B cell (primary cell): ENCODE measurements at places on chromosomes 7 and 10. TPM values are rescaled to one million over a fixed set of nuclear protein-coding genes. Genes with fewer than 3 reads are reported as not detected.

DNA sequence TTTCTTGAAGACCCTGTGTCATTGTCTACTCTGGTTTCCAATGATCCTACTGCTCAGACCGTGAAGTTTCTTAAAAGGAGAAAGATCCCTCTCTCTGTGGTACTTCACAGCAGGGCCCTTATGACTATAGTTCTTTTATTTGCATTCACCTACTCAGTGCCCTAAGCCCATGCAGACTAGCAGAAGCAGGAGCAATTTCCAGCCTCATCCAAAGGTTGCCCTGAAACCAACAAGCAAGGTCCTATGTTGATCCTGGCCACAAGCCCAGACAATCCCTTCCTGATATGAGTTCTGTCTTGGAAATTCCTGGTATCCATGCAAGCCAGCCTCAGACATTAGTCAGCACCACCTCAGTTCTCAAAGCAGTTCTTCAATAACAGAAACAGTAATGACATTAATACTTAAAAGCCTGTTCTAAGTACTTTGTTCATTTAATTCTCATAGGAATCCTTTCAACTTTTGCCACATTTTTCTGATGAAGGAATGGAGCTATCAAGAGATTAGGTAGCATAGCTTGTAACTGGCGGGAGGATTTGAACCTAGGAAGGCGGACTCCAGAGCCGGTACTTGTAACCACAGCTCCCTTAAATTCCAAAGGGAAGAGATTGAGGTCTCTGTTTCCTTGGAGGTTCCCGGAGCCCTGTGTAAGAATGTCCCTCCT is 58.1 kb upstream of the ST8SIA6 start:
- no peak for DNase-seq

GRCh38 chr7:88565401-88565800 is 194.1 kb upstream of the ZNF804B start:
- no peak for DNase-seq

- DNase-seq: no peak
Measured at GRCh38 chr10:91705948-91706670, 73.2 kb upstream of the PPP1R3C start.

GRCh38 chr7:36287371-36288241 is 102.1 kb upstream of the ANLN start:
- DNase-seq: peak; percentile 69

DNA sequence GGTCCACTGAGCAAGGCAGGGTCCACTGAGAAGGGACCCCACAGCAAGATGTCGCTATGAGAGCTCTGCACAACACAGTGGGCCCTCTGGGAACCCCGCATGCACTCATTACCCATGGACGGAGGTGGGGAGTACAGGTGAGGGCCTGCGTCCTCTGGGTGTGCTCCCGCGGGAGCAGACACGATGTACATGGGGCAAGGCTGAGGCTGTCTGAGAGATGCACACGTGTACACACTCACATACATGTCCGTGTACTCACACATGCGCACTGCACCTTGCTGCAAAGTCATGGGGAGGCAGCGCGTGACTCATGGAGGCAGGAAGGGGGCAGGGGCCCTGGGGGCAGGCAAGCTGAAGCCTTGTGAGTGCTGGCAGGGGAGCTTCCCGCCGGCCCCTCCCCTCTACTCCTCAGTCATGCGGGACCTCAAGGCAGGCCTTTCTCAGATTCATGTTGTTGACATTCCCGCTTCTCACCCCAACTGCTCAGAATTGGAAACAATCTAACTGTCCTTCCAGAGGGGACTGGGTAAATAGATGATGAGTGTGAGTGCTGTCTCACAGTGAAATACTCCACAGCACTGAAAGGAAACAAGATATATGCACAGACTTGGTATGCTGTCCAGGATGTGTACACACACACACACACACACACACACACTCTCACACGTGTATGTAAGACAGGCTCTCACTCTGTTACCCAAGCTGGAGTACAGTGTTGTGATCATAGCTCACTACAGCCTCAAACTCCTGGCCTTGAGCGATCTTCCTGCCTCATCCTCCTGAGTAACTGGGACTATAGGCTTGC is 40.0 kb downstream of the GOLGA7B start:
- DNase-seq: no peak

DNA sequence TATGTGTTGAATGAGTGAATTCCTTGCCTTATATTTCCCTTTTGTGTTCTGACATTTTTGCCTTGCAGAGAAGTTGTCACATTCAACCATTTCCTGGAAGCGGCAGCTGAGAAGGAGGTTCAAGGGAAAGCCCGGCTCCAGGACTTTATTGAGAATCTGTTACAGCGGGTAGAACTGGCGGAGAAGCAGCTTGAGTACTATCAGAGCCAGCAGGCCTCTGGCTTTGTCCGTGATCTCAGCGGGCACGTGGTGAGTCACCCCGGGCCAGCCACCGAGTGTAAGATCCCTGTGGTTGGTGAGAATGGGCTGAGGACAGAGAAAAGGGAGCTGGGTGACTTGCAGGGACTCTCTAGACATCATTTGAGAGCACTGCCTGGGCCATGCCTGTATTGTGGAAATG is 14.2 kb downstream of the ZNF365 start:
- DNase-seq: no peak

DNA sequence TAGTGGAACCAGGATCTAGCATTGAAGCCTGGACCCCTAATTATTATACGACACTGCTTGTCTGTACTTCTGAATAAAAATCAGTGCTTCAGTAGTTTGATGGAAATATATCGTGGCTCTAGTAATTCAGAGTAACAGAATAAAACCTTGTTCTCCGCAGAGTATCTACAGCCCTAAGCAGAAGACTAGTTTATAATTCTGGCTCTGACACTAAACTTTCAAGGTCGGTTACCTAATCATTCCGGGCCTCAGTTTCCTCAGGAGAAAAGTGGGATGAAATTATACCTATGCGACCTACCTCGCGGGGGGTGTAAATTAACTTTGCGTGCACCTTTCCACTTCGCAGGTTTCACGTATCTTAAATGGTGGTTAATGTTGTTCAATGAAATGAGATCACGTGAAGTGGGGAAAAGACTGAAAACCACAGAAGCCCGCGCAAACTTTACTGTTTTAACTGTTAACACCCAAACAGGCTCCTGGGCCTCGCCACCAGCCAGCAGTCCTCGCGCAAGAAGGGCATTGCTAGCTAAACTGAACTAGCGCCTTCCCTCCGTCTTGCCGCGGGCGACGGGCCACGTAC is 615 bp downstream of the THAP5 start:
- DNase-seq: no peak

GRCh38 chr7:133155642-133156041 is 73.8 kb upstream of the CHCHD3 start:
- DNase-seq: no peak

- no peak for DNase-seq
Measured at GRCh38 chr7:101099969-101100781, 14.9 kb downstream of the TRIM56 start.

DNA sequence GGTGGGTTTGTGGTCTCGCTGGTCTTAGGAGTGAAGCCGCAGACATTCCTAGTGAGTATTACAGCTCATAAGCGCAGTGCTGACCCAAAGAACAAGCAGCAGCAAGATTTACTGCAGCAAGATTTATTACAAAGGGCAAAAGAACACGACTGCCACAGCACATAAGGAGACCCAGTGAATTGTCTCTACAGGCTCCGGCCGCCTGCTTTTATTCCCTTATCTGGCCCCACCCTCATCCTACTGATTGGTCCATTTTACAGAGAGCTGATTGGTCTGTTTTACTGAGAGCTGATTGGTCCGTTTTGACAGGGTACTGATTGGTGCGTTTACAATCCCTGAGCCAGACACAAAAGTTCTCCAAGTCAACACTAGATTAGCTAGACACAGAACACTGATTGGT is 82.1 kb downstream of the VIPR2 start:
- no peak for DNase-seq

DNA sequence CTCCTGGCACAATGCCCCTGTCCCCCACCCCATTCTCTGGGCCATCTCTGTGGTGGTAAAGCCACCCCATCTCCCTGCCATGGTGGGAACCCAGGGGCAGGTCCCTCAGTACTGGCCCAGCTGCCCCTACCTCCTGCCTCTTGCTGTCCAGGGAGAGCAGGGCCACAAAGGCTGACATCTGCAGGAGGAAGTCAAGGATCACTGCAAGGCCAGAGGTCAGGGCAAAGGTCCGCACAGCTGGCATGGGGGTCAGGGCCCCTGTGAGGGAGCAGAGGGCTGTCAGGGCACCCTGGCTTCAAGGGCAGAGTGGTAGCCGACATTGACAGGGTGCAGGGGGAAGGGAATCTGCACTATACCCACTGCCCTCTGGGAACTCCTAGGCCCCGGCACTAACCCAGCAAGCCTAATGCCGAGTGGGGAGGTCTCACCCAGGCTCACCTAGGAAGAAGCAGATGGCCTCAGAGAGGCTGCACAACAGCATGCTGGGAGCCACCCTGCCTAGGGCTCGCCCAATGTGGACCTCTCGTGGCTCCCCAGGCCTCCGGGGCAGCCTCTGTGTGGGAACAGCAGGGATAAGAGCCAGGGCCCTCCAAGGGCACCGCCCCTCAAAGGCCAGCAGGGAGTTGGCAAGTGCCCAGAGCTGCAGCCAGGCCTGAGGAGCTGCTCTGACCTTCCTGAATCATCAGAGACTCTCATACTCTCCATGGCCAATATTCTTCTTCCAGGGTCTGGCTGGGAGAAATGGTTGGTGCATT is 7.7 kb downstream of the NPC1L1 start:
- no peak for DNase-seq

DNA sequence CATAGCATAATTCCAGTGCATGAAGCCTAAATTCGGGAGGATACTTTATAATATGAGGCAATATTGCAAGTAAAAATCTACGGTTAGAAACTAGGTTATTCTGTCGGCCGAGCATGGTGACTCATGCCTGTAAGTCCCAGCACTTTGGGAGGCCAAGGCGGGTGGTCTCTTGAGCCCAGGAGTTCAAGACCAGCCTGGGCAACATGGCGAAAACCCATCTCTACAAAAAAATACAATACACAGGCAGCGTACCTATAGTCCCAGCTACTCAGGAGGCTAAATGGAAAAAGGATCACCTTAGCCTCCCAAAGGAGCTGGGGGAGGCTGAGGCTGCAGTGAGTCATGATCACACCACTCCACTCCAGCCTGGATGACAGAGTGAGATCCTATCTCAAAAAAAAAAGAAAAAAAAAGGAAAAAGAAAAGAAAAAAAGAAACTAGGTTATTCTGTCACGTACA is 14.2 kb downstream of the SKAP2 start:
- DNase-seq: no peak

GRCh38 chr10:73866621-73867020 is 7.7 kb downstream of the CAMK2G start:
- DNase-seq: no peak

- no peak for DNase-seq
Measured at GRCh38 chr7:119571666-119572065, 701.3 kb upstream of the KCND2 start.

SPDYE16 gene
- polyA plus RNA-seq: 0.22 and 0.34 TPM in 2 replicates

PIP gene
- polyA plus RNA-seq: not detected in 2 replicates

FAM13C gene
- not detected in 2 replicates for polyA plus RNA-seq

LAMB1 gene
- not detected in 2 replicates for polyA plus RNA-seq

PTPRZ1 gene
- not detected in 2 replicates for polyA plus RNA-seq

MKI67 gene
- polyA plus RNA-seq: 0.36 and 0.82 TPM in 2 replicates

SPDYE2B gene
- polyA plus RNA-seq: not detected in 2 replicates
